ENCODE measurements at places on chromosomes 13 and 19.
A peak's percentile ranks its signal among the peaks of the same experiment; 100 is the strongest.

- peak overlapping the region; percentile 79 for H3K27ac ChIP-seq
- no peak overlapping the region for H3K4me3 ChIP-seq
- H3K36me3 ChIP-seq, result no peaks in the 10 kb centered on the region
These were observed 27.9 kb upstream of the KLF2 start for GRCh38 chr19:16296713-16297112.

- peaks cover 8% of the 10 kb centered on the region for H3K4me1 ChIP-seq
- no peak overlapping the region for H3K4me3 ChIP-seq
- H3K27ac ChIP-seq, result no peak overlapping the region
- no peaks in the 10 kb centered on the region for H3K36me3 ChIP-seq
- H3K27me3 ChIP-seq, result no peaks in the 10 kb centered on the region
These were observed 1.7 kb upstream of the SLC10A2 start for GRCh38 chr13:103067751-103068555.

GRCh38 chr19:8311461-8312260, 3.5 kb upstream of the CD320 start:
- no peaks in the 10 kb centered on the region for H3K27me3 ChIP-seq
- H3K36me3 ChIP-seq, result 0 out of 2 replicates have a peak, but pooled peaks cover 5% of the 10 kb centered on the region

DNA sequence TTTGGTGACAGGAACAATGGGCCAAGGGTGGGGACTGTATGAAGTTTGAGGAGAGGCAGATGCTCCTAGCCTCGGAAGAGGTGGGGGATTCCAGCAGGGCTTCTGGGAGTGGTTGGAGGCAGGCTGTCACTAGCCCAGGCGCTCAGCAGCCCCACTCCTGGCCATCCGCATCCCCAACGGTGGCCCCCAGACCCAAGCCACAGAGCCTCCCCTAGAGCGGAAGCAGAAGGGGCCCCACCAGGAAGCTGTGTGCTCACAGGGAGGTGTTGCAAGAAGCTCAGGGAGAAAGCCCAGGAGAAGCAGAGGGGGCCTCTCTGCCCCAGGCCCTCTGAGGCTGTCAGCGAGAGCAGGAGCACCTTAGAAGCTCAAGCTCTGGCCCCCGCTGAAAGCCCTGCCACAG, 8.3 kb downstream of the PRAM1 start:
- H3K27ac ChIP-seq, result no peak overlapping the region
- no peak overlapping the region for H3K4me3 ChIP-seq
- H3K36me3 ChIP-seq, result no peaks in the 10 kb centered on the region
- DNase-seq, result no peak
- H3K4me1 ChIP-seq, result no peaks in the 10 kb centered on the region
- no peaks in the 10 kb centered on the region for H3K27me3 ChIP-seq

- no peak overlapping the region for H3K27ac ChIP-seq
- H3K4me3 ChIP-seq, result no peak overlapping the region
- peaks cover 11% of the 10 kb centered on the region for H3K36me3 ChIP-seq
- DNase-seq, result no peak
These were observed 16.6 kb downstream of the GTF2F2 start for GRCh38 chr13:45136741-45137504.

DNA sequence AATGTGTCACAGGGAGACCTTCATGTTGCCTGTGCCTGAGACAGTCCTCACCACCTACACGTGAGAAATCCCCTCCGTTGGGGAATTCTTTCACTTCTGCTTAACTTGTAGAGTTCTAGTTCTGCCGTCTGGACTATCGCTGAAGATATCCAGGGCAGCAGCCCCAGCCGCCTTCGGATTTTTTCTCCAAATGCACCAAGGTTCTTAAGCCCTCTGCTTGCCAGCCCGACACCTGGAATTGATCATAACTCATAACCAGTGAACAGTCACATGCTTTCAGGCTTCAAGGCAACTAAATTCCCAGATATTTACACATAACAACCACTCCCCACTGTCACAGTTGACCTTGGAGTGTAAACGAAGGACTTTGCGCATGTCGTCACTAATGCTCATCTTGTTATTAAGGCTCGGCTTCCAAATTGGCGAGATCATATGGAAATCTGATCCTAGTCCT, 114.4 kb downstream of the RAB20 start:
- H3K4me1 ChIP-seq, result peaks cover 81% of the 10 kb centered on the region
- no peaks in the 10 kb centered on the region for H3K36me3 ChIP-seq
- no peaks in the 10 kb centered on the region for H3K27me3 ChIP-seq
- no peak for DNase-seq

- no peak overlapping the region for H3K4me3 ChIP-seq
- H3K27me3 ChIP-seq, result no peaks in the 10 kb centered on the region
- DNase-seq, result no peak
- peaks cover 16% of the 10 kb centered on the region for H3K4me1 ChIP-seq
These were observed 21.5 kb upstream of the ADGRE1 start for GRCh38 chr19:6865849-6866248.

- H3K27me3 ChIP-seq, result no peaks in the 10 kb centered on the region
- H3K4me3 ChIP-seq, result no peak overlapping the region
- H3K27ac ChIP-seq, result no peak overlapping the region
- no peaks in the 10 kb centered on the region for H3K36me3 ChIP-seq
- H3K4me1 ChIP-seq, result peaks cover 24% of the 10 kb centered on the region
- DNase-seq, result peak; percentile 4
These were observed 11.9 kb downstream of the ZNF787 start for GRCh38 chr19:56109226-56109625.

DNA sequence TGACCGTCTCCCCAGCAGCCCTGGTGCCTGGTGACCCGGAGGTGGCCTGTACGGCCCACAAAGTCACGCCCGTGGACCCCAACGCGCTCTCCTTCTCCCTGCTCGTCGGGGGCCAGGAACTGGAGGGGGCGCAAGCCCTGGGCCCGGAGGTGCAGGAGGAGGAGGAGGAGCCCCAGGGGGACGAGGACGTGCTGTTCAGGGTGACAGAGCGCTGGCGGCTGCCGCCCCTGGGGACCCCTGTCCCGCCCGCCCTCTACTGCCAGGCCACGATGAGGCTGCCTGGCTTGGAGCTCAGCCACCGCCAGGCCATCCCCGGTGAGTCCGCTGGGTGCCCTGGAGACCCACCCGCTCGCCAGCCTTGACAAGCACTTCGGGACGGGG, 2.2 kb downstream of the MADCAM1 start:
- no peak for DNase-seq
- H3K27me3 ChIP-seq, result no peaks in the 10 kb centered on the region
- no peaks in the 10 kb centered on the region for H3K4me1 ChIP-seq

- H3K4me1 ChIP-seq, result no peaks in the 10 kb centered on the region
- H3K36me3 ChIP-seq, result no peaks in the 10 kb centered on the region
- peaks cover 96% of the 10 kb centered on the region for H3K27me3 ChIP-seq
- no peak for DNase-seq
- H3K4me3 ChIP-seq, result no peak overlapping the region
These were observed 22.5 kb upstream of the VSTM2B start for GRCh38 chr19:29503140-29503758.

DNA sequence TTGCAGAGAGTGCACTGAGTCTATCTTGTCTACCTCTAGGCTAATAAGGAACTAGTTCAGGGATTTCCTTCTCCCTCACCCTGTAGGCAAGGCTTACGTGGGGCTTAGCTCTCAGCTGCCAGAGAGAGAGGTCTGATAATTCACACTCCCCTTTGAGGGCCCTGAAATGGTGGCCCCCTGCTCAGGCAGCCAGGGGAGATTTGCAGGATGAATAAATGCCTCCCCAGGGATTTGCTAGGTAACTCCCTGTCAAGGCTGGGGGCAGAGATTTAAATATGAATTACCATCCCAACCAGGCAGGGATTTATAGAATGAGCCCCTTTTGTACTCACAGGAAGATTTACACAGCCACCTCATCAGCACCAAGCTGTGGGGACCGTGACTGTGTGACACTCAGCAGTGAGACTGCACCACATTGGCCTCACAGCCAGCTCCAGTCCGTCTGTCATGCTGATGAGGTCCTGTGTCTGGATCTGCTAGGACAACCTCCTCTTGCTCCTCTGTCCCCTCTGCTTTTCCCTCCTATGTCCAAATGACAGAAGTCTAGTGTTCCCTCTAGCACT, 73.4 kb downstream of the CBY2 start:
- DNase-seq, result no peak
- H3K36me3 ChIP-seq, result no peaks in the 10 kb centered on the region
- H3K27me3 ChIP-seq, result peaks cover 78% of the 10 kb centered on the region
- no peak overlapping the region for H3K4me3 ChIP-seq

DNA sequence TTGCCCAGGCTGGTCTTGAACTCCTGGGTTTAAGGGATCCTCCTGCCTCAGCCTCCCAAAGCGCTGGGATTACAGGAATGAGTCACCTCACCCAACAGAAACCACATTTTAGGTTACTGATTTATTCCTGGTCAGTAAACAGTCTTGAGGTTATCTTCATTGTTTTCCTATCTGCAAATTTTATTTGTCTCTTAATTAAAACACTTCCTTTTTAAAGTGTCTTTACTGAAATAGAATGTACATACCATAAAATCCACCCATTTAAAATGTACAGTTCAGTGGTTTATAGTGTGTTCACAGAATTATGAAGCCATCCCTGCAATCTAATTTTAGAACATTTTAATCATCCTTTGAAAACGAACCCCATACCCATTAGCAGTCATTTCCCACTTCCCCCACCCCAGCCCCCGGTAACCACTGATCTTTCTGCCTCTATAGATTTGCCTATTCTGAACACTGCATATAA, 63.0 kb downstream of the MAP4K1 start:
- no peaks in the 10 kb centered on the region for H3K36me3 ChIP-seq
- no peak overlapping the region for H3K27ac ChIP-seq
- no peak for DNase-seq
- no peak overlapping the region for H3K4me3 ChIP-seq
- H3K27me3 ChIP-seq, result no peaks in the 10 kb centered on the region

GRCh38 chr13:77514336-77514726, 21.2 kb upstream of the SCEL start:
- no peaks in the 10 kb centered on the region for H3K27me3 ChIP-seq
- no peak overlapping the region for H3K4me3 ChIP-seq
- peaks cover 35% of the 10 kb centered on the region for H3K4me1 ChIP-seq
- no peak overlapping the region for H3K27ac ChIP-seq

- H3K36me3 ChIP-seq, result no peaks in the 10 kb centered on the region
- peaks cover 21% of the 10 kb centered on the region for H3K4me1 ChIP-seq
- H3K27me3 ChIP-seq, result no peaks in the 10 kb centered on the region
- no peak within 1 kb of the TSS for H3K27ac ChIP-seq
- no peak for DNase-seq
These were observed at the start of gene NAT14 for GRCh38 chr19:55484593-55485438. Gene NAT14 (plus strand): TSS chr19:55485188. CDS start chr19:55485709, 521 bp downstream.

DNA sequence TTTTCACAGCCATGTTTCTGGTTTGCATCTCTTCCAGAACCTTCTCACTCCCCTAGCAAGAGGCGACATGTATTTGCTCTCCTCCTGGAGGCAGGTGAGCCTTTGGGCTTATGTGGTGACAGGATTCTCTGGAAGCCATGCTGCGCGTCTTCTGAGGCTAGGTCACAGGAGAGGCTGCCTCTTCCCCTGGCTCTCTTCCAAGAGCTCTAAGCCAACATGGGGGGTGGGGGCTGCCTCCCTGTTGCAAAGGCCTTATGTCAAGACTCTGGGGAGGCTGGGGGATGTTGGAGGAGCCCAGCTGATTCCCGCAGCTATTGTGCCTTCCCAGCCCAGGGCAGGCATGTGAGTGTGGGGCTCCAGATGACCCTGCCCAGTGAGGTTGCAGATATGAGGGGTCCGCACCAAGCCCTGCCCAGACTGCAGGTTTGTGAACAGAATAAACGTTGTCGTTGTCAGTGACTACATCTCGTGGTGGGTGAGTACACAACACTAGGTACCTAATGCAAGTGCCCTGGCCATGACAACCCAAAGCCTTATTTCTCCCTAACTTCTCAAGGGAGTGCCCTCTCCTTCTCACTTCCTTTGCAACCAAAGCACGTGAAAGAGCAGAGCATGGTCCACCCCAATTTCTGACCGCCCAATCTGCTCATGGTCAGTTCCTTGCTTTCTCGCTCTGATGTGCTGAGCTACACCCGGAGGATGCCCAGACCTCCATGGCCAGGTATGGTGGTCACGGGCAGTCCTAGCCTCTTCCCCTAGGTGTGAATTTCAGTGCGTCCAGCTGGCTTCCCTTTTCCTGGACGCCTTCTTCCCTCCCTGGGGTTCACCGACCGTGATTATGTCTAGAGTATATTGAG, 44.9 kb downstream of the TEX29 start:
- no peak for DNase-seq
- H3K27me3 ChIP-seq, result peaks cover 97% of the 10 kb centered on the region
- H3K27ac ChIP-seq, result no peak overlapping the region
- H3K4me3 ChIP-seq, result no peak overlapping the region

- H3K36me3 ChIP-seq, result no peaks in the 10 kb centered on the region
- no peaks in the 10 kb centered on the region for H3K27me3 ChIP-seq
- H3K4me1 ChIP-seq, result no peaks in the 10 kb centered on the region
- H3K27ac ChIP-seq, result no peak overlapping the region
These were observed 37.5 kb downstream of the POSTN start for GRCh38 chr13:37561031-37561430.

- no peaks in the 10 kb centered on the region for H3K4me1 ChIP-seq
- H3K27me3 ChIP-seq, result no peaks in the 10 kb centered on the region
- H3K27ac ChIP-seq, result no peak overlapping the region
- H3K4me3 ChIP-seq, result no peak overlapping the region
- no peak for DNase-seq
These were observed 28.2 kb downstream of the DACH1 start for GRCh38 chr13:71838842-71839241.

DNA sequence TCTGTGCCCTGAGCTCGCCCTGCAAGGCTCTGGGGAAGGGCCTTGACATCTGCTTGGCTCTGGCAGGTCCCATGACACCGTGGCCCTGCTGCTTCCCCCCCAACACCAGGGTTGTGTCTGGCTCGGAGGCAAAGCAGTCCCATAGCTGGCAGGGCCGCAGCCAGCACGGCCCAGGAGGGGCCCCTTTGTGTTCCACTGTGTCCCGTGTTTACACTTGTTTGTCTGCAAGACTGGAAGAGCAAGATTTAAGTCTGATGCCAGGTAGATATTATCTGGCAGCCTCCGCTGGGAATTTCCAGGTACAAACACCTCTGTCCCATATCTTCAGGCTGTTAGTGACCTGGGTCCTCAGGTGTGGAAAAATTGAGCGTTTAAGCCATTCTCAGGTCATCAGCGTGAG, 44.3 kb downstream of the MCF2L start:
- peaks cover 39% of the 10 kb centered on the region for H3K4me1 ChIP-seq
- peak overlapping the region; percentile 27 for H3K4me3 ChIP-seq
- H3K27ac ChIP-seq, result peak overlapping the region; percentile 63
- H3K36me3 ChIP-seq, result no peaks in the 10 kb centered on the region
- no peaks in the 10 kb centered on the region for H3K27me3 ChIP-seq

GRCh38 chr13:57123681-57124080, 17.0 kb upstream of the PRR20A start:
- no peaks in the 10 kb centered on the region for H3K4me1 ChIP-seq
- H3K27me3 ChIP-seq, result no peaks in the 10 kb centered on the region
- no peak overlapping the region for H3K27ac ChIP-seq
- H3K36me3 ChIP-seq, result no peaks in the 10 kb centered on the region
- no peak overlapping the region for H3K4me3 ChIP-seq
